ENCODE measurements at places on chromosomes 16 and 17. TPM values are rescaled to one million over a fixed set of nuclear protein-coding genes. Genes with fewer than 3 reads are reported as not detected.

DNA sequence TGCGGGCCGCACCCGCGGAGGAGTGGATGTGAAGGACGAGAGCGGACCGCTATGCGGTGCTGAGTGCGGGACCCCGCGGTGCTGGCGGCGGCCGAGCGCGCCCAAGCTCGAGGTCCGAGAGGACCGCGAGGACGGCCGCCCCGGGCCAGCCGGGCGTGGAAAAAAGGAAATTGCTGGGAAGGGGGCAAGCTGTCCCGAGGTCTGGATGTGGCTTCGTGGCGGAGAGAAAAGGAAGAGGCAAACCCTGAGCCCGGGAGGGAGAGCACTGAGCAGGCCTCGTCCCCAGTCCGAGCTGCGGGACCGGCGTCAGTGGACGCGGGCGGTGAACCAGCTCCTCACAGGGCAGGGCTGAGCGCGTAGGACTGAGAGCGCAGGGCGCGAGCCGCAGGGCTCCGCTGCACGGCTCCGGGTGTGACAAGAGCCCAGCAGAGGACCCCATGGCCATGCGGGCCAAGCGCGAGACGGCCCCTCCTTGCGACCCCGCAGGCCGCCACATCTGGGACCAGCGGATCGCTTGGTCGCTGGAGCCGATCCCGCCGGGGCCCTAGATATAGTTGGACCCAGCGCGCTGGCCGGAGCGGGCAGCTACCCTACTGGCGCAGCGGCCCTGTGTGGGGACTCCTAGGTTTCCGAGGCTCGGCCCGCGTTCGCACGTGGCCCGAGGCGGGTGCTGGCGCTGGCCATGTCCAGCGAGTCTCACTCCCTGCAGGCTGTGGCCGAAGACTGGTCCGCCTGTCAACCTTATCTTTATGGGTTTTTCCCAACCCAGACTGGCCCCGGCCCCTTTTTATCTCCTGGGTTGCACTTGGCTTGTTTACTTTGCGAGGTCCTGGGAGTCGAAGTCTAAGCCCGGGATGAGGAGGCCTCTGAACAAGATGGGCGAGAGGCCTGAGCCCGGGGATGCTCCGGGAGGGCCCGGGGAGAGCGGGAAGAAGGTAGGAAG, 2.4 kb downstream of the TBX4 start:
- peaks cover 11% of the 10 kb centered on the region for H3K4me1 ChIP-seq
- H3K27ac ChIP-seq = peak overlapping the region; percentile 40
- peak overlapping the region; percentile 20 for H3K4me3 ChIP-seq
- H3K27me3 ChIP-seq = peaks cover 78% of the 10 kb centered on the region
- DNase-seq = no peak

DNA sequence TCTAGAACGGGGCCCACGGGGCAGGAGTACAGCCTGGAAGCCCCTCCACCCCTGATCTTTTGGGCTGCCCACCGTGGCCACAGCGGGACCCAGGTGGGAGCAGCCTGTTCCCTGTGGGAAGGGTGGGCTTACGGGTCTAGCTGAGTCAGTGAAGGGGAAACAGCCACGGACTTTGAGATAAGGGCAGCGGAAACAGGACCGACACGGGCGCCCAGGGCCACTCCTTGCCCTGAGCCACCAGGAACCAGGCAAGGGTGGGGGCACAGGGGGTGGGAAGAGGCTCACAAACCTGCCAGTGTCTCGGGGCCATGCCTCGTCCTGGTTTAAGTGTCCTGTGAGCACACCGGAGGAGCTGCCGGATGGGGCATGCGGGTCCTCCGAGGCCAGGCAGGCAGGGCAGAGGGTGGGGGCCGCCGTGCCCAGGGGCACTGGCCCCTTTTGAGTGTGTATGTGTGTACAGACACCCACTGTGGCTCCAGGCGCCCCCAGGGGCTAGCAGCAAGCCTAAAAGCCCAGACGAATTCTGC, 47.6 kb upstream of the PVALEF start:
- no peaks in the 10 kb centered on the region for H3K4me1 ChIP-seq
- H3K27me3 ChIP-seq = no peaks in the 10 kb centered on the region
- H3K4me3 ChIP-seq = no peak overlapping the region
- no peaks in the 10 kb centered on the region for H3K36me3 ChIP-seq
- DNase-seq = no peak
- no peak overlapping the region for H3K27ac ChIP-seq

- DNase-seq = peak; percentile 11
- H3K27me3 ChIP-seq = peaks cover 33% of the 10 kb centered on the region
- peak overlapping the region; percentile 86 for H3K4me3 ChIP-seq
- peak overlapping the region; percentile 85 for H3K27ac ChIP-seq
- H3K36me3 ChIP-seq = peaks cover 5% of the 10 kb centered on the region
- H3K4me1 ChIP-seq = peaks cover 56% of the 10 kb centered on the region
Observed at GRCh38 chr17:77959126-77959925, 823 bp downstream of the TNRC6C start.

The ACSM3 gene
- total RNA-seq = 2.9 TPM

- no peaks in the 10 kb centered on the region for H3K27me3 ChIP-seq
- H3K4me1 ChIP-seq = no peaks in the 10 kb centered on the region
- H3K4me3 ChIP-seq = no peak overlapping the region
- no peak for DNase-seq
- H3K27ac ChIP-seq = no peak overlapping the region
Observed at GRCh38 chr16:19926449-19927390, 42.1 kb upstream of the GPRC5B start.

DNA sequence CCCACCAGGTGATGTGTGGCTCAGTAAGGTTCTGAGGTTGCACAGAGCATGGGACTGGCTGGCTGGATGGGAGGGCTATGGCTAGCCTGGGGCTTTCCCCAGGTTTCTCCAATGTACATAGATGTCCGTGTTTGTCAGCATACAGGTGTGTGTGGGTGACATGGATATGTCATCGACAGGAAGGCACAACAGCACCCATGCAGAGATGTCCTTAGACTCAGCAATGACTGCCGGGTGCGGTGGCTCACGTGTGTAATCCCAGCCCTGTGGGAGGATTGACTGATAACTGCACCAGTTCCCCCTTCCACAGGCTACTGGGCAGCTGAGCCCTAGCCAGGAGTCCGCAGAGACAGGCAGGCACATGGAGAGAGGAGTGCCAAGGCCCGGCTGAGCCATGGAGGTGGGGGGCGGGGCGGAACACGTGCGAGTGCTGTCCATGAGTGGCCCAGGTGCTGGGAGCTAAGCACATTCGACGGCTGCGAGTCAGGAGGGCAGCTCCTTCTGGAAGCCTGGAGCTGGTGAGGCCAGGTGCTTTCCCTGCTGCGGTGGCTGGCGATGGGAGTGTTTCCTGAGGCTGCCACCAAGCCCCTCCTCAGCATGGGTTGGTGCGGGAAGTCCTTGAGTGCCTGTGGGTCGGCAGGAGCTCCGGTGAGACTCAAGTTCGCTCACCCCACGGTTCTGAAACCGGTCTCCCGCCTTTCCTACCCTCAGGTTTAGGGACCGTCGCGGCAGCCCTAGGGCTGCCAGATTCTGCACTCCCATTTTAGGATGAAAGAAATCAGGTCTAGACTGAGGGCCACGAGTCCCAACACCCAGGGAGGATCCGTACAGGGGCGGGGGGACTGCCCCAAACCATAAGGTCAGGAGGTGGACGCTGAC, 858 bp upstream of the ASPSCR1 start:
- DNase-seq = no peak
- H3K36me3 ChIP-seq = peaks cover 7% of the 10 kb centered on the region
- peak overlapping the region; percentile 97 for H3K4me3 ChIP-seq
- H3K27ac ChIP-seq = peak overlapping the region; percentile 99

The GFAP gene
- not detected for total RNA-seq

The ZNF75A gene
- total RNA-seq = 27.6 TPM

DNA sequence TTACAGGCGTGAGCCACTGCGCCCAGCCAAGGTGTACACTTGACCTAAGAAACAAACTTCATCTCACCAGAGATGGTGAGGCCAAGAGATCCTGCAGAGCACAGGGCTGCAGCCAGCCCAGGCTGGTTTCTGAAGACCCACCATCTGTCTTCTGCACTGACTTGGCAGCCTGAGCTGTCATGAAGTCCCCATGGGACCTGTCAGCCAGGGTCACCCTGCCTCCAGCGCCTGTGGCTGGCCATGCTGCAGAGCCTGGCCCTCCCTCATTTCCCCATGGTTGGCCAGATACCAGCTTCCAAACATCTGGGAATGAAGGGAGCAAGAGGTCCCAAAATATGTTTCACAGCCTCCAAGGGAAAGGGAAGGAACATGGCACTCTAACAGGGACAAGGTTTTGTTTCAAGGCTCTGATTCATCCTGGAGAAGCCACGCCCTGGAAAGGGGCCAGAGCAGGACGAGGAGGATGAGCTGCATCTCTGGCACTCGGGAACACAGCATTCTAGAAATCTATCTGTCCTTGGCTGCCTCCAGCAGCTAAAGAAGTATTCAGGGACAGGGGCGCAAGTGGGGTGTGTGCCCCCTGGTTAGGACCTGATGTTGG, 45.3 kb downstream of the DDX19A start:
- no peak for DNase-seq
- no peaks in the 10 kb centered on the region for H3K4me1 ChIP-seq
- H3K4me3 ChIP-seq = no peak overlapping the region
- peaks cover 11% of the 10 kb centered on the region for H3K36me3 ChIP-seq
- H3K27me3 ChIP-seq = no peaks in the 10 kb centered on the region

The GLG1 gene
- 66.5 TPM for total RNA-seq

DNA sequence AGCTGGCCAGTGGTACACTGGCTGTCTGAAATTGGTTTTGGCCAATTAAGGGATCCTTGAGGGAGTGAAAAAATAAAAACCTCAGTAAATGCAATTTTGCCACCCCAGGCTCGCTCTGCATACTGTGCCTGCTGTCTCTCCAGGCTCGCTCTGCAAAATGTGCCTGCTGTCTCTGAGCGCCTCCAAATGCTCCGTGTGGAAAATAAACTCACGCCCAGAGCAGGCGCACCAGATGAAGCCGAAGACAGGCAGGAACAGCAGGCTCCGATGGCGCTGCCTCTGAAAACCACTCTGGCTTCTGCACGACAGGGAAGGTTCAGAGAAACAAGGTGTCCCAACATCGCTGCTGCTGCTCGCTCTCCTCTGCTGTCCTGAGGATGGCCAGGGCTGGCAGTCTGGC, 29.1 kb downstream of the SNN start:
- no peaks in the 10 kb centered on the region for H3K27me3 ChIP-seq
- peaks cover 51% of the 10 kb centered on the region for H3K4me1 ChIP-seq
- peaks cover 58% of the 10 kb centered on the region for H3K36me3 ChIP-seq

DNA sequence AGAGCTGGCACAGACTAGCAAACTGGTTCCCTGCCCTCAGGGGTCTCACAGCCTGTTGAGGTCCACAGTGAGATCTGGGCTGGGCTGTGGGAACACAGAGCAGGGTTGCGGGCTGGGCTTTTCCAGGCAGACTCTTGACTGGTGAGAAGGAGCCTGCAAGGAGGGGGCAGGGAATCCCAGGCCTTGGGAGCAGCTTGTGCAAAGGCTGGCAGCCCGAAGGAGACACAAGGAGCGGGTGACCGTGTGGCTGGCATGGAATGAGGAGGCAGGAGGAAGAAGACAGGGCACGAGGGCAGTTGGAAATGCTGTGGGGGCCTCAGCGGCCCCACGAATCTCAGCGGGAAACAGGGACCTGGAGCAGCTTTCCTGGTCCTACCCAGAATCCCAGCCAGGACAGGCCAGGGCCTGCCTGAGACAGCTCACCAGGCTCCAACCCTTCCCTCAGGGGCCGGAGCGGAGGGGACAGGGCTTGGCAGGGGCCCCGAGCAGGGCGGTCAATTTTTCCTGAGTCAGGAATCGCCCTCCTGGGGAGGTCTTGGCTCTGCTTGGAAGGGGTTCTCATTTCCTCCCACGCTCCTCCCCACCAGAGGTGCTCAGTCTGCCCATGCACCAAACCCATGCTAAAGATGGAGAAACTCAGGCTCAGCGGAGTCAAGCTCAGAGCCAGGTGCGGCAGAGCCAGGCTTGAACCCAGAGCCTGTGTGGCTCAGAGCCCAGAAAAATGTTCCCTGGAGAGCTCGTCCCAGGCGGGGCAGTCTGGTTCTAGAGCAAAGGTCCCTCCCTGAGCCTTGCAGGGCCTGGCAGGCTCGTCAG, 9.2 kb upstream of the SNN start:
- no peaks in the 10 kb centered on the region for H3K36me3 ChIP-seq
- peaks cover 9% of the 10 kb centered on the region for H3K4me1 ChIP-seq
- H3K27me3 ChIP-seq = peaks cover 15% of the 10 kb centered on the region
- no peak for DNase-seq

DNA sequence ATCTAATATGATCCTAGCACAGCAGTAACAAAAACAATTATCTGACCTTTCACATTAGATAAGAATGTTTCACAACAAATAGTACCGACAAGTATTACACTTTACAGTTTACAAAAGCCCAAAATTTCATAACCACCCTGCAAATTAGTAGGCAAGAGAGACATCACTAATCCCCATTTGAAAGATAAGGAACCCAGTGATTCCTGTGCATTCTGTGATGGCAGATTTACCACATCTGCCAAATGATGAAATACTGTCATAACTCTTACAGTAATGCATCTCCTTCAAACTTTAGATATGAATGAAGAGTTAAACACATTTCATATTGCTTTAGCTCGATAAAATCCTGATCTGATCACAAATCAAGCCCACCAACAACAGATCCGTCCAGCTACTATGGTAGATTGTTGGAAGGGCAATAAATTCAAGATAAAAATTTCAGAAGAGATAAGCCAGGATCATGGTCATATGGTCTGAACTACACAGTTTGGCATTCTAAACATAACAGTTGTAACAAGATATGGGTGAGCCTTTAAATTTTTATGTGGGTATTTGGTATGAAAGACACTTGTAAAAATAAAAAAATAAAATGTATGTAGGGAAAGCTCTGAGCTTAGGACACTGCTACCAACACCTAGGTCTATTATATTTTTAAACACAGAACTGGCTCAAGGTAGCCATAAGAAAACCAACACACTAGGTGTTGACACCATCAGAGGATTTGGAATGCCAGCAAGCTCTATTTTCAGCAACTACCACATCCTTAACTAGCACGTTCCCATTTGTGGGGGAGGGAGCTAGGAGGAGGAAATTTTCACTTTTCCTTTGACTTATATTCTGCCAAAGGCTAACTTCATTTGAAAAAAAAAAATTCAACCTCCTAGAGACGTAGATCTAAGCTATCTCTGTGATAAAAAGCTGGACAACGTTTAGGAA, 9.3 kb downstream of the YWHAE start:
- DNase-seq = no peak
- H3K4me3 ChIP-seq = no peak overlapping the region
- peaks cover 54% of the 10 kb centered on the region for H3K4me1 ChIP-seq
- no peak overlapping the region for H3K27ac ChIP-seq
- H3K36me3 ChIP-seq = peaks cover 8% of the 10 kb centered on the region
- no peaks in the 10 kb centered on the region for H3K27me3 ChIP-seq

The TRPV2 gene
- total RNA-seq = 42.2 TPM

The TBC1D3K gene
- total RNA-seq = not detected

DNA sequence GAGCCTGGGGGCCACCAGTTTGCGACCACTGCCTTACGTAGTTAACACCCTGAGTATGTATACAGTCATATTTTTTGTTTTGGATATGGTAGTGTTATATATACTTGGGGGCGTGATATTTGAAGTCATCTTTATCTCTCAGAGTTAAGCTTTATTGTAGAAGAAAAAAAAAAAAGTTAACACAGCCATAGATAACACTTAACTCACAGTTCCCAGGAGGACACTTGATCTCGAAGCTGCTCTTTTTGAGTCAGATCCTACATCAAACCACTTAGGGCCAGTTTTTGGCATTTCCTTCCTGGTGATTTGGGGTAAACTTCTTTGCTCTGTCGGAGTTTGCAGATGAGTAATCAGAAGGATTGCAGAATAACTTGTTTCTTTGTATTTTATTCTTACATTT, 5.8 kb downstream of the ITPRIPL2 start:
- H3K4me3 ChIP-seq = peak overlapping the region; percentile 61
- peak overlapping the region; percentile 73 for H3K27ac ChIP-seq
- no peak for DNase-seq
- H3K4me1 ChIP-seq = peaks cover 44% of the 10 kb centered on the region

The DBF4B gene
- 22.5 TPM for total RNA-seq

The SUPT6H gene
- 108 TPM for total RNA-seq

- DNase-seq = no peak
- no peaks in the 10 kb centered on the region for H3K27me3 ChIP-seq
- H3K4me1 ChIP-seq = peaks cover 15% of the 10 kb centered on the region
- H3K36me3 ChIP-seq = no peaks in the 10 kb centered on the region
Observed at GRCh38 chr16:50604065-50604418, 55.8 kb downstream of the NKD1 start.

The EPOP gene
- 56.5 TPM for total RNA-seq

All from activated T-helper 1 cell treated with anti-CD3 and anti-CD28 coated beads, Interleukin-12 subunit alpha, Interleukin-12 subunit beta, Interleukin-2, Interleukin-4 antibody, amounts not matched to agents 30 ng/mL and 10 ng/mL and 1 ng/mL, durations not matched to agents 14 hours and 24 hours and 36 hours (primary cell).